RWPE2 (cell line): ENCODE measurements at places on chromosomes 5 and 9.

- no peak for DNase-seq
Observed at GRCh38 chr9:80320916-80321315, 749.2 kb downstream of the TLE4 start.

DNA sequence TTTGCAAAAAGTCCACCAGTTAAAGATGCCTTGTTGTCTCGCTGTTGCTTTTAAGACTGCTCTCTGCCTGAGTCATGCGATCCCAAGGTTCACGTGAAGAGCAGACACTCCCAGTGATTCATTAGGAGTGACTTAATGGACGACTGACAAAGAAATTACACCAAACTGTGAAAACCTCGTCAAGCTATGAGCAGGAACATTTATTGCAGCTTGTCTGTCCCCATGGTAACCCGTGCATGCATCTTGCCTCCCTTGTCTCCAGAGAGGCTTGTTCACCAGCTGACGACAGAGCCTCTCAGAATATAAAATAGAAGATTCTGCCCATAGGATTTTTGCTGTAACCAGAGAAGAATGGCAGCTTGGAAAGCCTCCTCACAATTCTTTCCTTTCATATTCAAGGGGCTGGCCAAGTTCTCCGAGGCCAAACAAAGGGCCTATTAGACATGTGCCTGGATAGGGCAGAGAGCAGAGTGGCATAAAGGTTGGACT is 352.7 kb downstream of the SPOCK1 start:
- DNase-seq = peak; percentile 89

GRCh38 chr5:87421307-87421706 is 8.6 kb upstream of the CCNH start:
- no peak for DNase-seq

DNA sequence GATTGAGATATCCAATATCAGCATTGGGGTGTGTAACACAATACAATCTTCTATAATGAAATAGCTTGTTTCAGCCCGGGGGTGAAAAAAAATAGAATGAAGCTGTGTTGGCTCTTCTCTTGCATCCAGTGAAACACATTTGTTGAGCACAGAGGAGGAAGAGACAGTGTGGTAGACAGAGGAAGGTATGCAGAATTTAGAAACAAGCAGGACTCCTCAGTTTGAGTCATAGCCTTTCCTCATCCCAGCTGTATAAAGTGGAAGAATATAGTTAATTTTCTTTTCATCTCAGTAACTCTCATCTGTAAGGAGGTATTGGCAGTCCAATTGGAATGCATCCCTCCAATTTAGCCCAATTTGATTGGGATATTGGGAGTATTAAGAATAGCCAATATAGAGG is 302.2 kb upstream of the VLDLR start:
- no peak for DNase-seq

GRCh38 chr9:127021664-127022363 is 100.6 kb downstream of the ANGPTL2 start:
- DNase-seq = no peak

DNA sequence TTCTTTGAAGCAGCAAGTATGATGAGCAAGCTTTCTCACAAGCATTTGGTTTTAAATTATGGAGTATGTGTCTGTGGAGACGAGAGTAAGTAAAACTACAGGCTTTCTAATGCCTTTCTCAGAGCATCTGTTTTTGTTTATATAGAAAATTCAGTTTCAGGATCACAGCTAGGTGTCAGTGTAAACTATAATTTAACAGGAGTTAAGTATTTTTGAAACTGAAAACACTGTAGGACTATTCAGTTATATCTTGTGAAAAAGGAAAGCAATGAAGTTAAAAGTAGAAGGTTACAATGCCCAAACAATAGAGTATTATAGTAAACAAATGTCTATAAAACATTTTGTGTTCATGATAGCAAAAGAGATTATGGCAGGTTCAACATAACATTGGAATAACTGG is 88.6 kb downstream of the JAK2 start:
- no peak for DNase-seq

DNA sequence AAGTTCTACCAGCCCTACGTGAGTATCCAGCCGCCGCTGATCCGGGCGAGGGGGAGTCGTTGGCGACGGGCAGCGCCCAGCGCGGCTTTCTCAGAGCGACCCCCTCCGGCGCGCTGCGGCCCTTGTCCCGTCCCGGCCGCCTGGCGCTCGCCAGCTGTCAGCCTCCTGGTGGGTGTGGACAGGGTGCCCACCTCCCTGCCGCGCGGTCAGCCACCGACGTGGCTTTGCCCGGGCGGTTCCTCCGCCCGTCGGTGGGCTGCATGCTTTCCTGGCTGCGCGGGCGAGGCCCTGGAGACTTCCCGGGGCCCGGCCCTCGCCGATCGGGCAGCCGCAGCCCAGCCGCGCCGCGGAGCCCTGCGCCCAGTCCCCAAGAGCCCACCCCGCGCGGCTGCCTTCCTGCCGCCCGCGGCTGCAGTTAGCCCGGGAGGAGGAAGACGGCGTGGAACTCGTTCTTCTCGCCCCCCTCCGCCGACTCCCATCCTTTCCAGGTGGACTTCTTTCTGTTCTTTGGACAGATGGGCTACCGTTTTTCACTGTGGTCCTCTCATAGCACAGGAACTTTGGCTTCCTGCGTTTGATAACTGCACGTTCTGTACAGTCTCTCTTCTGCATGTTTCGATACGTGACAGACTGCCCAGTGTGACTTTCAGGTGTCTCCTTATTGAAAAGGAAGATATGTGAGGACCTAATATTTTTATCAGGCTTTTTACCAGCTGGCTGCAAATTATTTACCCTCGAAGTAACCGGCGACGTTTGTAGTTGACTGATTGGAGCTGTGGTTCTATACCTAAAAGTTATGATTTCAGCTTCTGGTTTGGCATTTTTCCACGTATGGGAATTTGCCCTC is 577 bp downstream of the AP3S1 start:
- DNase-seq = no peak

DNA sequence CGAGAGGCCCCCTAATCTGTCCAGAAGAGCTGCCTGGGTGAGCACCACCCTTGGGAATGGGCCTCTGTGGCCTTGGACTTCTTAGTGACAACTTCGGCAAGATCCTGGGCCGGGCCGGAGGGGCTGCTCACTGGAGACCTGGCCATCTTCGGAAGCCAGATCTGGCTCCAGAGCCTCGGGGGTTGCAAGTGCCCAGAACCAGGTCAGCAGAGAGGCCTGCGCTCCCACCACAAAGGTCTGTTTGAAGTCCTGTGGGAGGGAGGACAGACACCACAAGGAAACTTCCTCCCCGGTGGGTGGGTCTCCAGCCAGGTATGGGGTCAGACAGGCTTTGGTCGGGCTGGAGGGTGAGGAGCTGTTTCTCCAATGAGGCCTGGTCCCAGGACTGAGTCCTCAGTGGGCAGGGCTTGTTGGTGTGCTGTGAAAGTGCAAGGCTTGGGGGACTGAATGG is 86.1 kb downstream of the DAB2IP start:
- DNase-seq = no peak

GRCh38 chr9:91039125-91039834 is 237.7 kb downstream of the SYK start:
- DNase-seq = no peak

DNA sequence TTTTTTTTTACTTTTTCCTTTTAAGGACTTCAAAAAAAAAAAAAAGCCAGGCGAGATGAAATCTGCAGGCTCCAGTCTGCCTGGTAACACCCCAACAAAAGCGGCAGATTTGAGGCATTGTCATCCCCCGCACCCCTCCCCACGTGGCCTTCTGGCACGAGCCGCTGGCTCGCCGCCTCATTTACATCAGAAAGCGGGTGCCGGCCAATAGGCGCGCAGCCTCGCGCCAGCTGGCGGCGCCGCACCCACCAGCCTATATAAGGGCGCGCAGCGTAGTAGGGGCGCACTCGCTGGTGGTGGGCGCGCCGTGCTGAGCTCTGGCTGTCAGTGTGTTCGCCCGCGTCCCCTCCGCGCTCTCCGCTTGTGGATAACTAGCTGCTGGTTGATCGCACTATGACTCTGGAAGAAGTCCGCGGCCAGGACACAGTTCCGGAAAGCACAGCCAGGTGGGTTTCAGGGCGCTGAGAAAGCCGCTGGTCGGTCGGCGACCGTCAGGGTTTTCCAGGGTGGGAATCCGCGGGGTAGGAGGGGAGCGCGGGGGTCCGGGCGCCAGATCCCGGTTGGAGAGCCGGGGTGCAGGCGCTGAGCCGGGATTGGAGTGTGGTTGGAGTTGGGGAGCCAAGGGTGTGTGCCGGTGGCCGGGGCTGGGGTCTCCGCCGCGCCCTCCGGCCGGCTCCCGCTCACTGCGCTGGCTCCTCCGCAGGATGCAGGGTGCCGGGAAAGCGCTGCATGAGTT is at the start of gene GADD45G:
Gene GADD45G (plus strand): TSS at position 284 of the 736 bp plus-strand sequence. CDS start 110 bp downstream, at position 394.
- no peak for DNase-seq

- peak; percentile 82 for DNase-seq
Observed at GRCh38 chr5:16869821-16870796, 66.0 kb downstream of the MYO10 start.

GRCh38 chr5:27491047-27491446 is 452.7 kb upstream of the CDH9 start:
- DNase-seq = no peak

DNA sequence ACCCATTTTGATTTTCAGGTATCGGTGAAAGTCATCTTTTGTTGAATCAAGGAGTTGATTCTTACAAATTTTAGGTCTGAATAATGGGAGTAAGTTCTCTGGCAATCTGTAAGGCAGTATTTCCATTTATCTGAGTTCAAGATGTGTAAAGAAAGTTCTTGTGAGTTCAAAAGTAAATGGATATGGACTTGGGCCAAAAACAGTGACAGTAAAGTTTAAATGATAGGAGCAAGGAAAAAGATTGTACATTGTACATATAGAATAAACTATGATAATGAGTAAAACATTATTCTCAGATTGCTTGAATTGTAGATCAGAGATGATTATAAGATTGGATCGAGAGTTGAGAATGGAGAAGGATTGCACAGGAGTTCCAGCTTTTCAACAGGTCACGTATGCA is 329.3 kb downstream of the PJA2 start:
- no peak for DNase-seq

DNA sequence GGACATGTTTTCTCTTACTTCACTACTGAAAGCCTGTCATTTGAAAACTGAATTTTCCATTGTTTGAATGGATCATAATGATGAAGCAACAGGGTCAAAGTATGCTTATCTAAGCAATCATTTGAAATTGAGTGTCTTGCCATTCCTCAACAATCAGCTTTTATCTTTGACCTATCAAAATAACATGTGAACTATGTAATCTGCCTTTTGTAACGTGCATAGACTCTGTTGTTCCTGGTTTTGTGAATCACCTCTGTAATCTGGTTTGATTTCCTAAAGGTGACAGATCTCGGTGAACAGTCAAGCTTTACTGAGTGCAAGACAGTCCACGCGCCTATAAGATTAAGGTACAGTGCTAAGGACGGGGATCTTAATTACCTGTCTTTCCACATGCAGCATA is 3.3 kb downstream of the MEF2C start:
- no peak for DNase-seq

GRCh38 chr5:1765880-1766235 is 33.8 kb downstream of the MRPL36 start:
- DNase-seq = no peak

DNA sequence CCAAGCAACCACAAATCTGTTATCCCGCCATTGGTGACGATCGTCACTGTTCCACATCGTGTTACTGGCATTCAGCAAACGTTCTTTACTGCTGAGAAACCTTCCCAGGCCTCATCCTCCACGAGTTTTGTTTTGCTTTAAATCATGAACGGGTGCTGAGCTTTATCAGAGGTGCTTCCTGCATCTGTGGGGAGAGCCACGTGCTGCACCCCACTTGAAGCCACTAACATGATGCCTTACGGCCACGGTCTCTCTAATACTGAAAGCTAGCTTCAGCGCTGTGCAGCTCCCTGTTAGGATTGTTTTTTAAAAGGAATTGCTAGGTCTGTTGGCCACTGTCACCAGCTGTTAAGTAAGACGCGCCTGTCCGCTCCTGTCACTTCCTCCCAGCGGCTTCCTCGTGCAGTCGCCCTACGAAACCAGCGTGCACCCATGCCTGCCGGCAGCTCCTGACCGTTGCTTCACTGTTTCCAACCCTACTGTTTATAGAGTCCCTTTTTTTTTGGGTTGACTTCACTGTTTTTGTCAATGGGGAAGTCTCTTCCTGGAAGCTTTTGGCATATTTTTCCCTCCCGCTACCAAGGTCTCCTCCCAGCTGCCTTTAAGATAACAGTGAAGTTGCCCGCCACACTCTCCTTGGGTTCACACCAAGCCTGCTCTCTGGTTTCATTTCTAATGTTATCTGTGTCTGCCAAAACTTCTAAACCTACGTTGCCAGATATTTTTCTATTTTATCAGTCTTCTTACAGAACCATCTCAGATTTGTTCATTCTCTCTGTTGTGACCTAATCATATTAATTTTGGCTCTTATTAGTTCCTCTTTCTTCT is 20.3 kb downstream of the LPCAT1 start:
- no peak for DNase-seq

GRCh38 chr5:93902288-93902687 is 160.9 kb upstream of the POU5F2 start:
- DNase-seq = no peak

- no peak for DNase-seq
Observed at GRCh38 chr5:178418471-178419010, 171.7 kb downstream of the COL23A1 start.

GRCh38 chr5:138956801-138957200 is 81.7 kb upstream of the LRRTM2 start:
- no peak for DNase-seq

DNA sequence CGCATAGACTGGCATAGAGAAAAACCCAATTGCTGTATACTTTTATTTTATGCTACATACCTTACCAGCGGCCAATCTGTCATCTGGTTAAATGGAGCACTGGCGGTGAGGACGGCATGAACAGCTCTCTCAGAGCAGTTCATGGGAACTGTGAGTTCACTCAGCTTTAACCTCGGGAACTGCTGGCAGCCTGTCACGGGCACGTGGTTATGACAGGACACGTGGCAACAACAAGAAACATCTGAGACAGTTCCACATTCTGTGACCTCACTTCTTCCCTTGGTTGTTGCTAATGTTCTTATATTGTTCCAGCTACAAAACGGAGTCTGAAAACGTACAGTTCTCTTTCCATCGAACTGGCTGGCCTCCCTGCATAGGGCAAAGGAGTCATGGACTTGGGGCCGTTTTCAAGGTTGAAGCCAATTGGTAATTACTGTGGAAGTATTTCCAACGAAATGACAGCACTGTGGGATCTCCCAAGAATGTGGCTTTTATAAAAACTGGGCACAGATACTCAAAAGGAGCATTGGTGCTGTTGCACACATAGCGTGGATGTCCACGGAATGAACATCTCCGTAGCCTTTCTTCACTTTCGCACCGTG is 246.3 kb upstream of the DAP start:
- DNase-seq = no peak

- DNase-seq = no peak
Observed at GRCh38 chr5:54764102-54765090, 221.0 kb downstream of the ESM1 start.

DNA sequence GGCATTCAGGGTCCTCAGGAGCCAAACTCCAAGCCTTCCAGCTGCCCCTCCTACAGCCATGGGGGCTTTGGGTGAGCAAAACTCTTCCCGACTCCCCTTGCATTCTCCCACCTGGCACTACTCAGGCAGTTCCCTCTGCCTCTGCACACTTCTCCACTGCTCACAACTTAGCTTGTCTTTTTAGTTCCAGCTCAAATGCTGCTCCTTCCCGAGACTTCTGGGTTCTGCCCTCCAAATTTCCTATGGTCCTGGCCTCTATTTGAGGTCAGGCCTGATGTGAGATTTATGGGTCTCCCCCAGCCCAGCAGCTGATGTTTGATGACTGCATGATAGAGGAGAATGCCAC is 5.7 kb upstream of the SLC25A48 start:
- no peak for DNase-seq

- no peak for DNase-seq
Observed at GRCh38 chr5:73228052-73228451, 55.1 kb downstream of the TMEM174 start.

GRCh38 chr9:107637421-107638420 is 148.2 kb upstream of the KLF4 start:
- no peak for DNase-seq

GRCh38 chr5:81241961-81242648 is 9.0 kb downstream of the CKMT2 start:
- DNase-seq = no peak
